ENCODE measurements at places on chromosomes 2 and 18.
A peak's percentile ranks its signal among the peaks of the same experiment; 100 is the strongest.

DNA sequence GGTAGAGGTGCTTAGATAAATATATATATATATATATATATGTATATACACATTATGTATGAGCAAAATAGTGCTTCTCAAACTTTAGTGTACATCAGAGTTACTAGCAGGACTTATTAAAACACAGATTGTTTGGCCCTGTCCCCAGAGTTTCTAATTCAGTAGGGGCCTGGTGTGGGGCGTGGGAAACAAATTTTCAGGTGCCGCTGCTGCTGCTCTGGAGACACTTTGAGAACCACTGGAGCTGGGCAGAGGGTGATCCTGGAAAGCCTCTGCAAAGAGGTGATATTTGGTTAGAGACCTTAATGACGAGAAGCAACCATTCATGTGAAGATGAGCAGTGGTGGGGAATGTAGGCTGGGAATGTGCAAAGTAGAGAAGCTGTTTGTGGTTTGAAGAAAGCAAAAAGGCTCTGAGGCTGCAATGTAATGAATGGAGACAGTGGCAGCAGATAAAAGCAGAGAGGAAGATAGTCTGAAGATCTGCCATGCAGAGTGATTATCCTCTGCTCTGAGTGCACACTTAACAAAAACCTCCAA lies 142.9 kb downstream of the PLCL1 start:
- no peak for DNase-seq

DNA sequence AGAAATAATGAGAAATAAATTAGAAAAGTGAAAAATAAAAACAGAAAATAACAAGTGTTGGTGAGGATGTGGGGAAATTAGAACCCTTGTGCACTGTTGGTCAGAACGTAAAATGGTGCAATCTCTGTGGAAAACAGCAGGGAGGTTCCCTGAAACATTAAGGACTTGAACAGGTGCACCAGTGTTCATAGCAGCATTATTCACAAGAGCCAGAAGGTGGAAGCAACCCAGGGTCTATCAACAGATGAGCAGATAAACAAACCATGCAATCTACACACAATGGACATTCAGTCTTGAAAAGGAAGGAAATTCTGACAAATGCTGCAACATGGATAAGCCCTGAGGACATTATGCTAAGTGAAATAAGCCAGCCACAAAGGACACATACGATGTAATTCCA lies 58.2 kb upstream of the TFCP2L1 start:
- DNase-seq: no peak

DNA sequence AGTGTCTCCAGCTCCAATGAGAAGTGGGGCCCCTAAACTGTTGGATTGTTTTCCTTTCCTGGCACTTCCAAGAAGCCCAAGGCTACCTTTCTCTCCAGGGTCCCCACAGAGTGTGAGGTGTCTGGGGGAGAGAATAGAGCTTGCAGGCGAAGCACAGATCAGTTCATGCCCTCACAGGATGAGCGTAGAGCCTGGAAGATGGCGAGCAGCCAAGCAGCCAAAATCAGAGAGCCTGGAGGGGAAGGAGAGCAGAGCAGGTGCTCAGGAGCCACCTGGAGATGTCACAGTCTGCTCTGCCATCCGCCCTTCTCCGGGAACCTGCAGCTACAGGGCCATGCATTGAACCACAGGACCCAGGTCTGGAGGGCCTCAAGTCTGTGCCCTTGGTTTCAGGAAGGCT lies 54.7 kb upstream of the TCF7L1 start:
- DNase-seq: no peak

DNA sequence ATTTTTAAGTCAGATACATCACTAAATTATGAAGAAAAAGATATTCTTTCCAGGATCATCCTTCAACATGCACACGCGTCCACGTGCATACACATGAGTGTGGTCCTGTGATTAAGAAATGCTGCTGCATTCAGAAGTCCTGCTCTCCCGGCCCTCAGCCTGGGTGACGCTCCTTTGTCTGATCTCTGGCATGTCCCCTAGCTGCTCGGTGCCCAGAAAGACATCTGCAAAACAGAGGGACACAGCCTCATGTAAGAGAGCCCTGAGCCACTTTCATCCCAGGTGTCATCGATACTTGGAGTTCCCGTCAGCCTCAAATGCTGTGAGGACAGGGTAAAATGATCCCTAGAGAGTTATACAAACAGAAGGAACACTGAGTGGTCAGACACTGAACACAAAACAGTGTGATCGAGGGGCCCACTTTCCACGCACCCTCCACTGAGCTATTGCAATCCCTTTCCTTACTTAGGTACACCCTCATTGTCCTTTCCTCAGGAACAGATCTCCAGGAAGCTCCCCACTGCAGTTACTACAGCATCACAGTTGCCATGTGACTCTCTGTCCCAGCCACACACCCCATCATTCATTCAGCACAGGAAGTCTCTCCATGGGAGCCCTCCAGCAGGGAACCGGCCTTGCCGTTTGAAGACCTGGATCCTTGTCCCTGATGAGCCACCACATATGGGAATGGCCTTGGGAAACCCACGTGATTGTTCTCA lies 32.1 kb downstream of the CRACDL start:
- peak; percentile 60 for DNase-seq

GRCh38 chr18:2338601-2339000 lies 232.7 kb downstream of the METTL4 start:
- DNase-seq: no peak

DNA sequence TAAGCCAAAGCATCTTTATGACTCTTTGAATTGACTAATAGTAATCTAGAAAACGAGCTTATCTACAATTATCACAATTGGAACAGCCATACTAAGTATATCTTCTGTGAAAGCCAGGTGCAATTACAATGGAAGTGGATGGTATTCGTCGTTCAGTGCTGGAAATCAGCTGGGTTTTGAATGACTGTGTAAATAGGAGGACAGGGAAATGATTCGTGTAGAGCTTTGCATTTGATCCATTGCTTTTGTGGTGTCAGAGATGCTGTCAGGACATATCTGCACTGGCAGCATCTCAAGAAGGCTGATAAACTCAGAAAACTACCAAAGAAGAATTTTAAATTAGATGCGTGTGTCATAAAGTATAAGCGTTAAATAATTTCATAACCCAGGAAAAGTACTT lies 187.1 kb downstream of the ZNF407 start:
- no peak for DNase-seq

DNA sequence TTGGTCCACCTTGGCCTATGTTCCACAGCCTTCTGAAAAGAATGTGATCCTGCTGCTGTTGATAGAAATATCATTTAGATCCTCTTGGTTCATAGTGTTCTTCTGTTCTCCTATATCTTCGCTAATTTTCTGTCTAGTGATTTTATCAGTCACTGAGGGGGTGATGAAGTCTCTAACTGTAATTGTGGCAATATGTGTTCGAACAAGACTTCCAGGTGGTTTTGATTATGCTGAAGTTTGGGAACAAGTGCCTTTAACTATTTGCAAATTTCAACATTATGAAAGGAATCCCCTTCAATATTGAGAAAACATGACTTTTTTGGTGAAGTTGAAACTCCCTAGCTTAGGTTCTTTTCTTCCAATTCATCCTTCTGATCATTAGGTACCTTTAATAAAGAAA lies 140.4 kb downstream of the MTX2 start:
- DNase-seq: no peak

DNA sequence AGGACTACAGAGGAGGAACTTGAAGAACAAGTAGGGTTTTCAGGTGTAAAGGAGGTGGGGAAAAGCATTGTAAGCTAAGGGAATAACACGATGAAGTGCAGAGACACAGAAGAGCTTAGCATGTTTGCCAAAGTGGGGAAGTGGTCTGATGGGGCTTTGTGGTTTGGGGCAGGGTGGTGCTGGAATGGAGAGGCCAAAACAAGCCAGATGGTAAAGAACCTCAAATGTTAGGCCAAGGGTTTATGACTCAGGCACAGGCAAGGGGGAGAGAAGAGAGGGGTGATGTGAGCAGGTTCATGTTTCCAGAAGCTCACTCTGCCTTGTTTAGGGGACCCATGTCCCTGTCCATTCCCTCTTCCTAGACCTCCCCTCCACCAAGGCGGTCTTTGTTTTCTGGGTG lies 104.5 kb upstream of the YWHAQ start:
- no peak for DNase-seq

DNA sequence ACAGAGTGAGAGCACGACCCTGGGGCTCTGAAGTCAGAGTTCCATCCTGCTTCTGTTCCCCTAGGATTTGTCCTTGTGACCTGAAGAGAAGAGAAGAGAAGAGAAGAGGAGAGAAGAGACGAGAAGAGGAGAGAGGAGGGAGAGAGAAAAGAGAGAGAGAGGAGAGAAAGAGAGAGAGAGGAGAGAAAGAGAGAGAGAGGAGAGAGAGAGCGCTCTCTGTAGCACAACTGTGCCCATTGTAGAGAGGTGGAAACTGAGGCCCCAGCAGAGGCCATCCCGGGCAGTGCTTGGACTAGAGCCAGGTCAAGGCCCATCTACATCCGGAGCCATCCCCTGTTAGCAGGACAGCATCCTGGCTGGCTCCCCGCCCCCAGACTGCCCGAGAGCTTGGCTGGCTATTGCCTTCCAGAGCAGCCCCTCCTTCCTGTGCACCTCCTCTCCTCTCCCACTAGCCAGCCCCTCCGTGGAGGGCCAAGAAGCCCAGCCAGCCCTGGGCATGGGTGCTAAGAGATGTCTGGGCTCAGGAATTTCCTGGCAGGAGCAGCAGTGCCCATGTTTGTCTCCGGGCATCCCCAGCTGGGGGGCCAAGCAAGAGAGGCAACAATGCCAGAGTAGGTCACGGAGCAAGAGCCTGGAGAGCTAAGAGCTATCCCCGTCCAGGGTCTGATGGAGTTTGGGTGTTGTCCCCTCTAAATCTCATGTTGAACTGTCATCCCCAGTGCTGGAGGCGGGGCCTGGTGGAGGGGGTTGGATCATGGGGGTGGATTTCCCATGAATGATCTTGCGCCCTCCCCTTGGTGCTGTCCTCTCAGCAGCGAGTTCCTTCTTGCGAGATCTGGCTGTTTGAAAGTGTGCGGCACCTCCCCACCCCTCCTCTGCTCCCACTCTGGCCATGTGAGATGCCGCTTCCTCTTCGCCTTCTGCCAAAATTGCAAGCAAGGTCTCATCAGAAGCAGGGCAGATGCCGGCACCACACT lies 18.2 kb upstream of the GPR55 start:
- no peak for DNase-seq

DNA sequence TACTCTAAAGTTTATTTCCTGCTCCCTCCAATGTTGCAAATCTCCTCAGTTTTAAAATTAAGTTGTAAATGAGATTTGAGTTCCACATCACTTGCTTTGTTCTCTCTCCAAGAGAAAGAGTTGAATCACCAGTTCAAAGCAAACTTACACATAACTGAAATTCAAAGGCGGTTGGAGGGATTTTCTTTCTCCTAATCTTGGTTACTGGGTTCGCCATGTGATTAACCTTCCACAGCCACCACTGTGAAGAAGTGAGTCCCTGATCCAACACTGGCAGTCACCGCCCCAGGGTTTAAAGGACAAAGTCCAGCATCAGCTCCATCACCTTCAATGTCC lies 247.1 kb downstream of the MYCN start:
- no peak for DNase-seq

DNA sequence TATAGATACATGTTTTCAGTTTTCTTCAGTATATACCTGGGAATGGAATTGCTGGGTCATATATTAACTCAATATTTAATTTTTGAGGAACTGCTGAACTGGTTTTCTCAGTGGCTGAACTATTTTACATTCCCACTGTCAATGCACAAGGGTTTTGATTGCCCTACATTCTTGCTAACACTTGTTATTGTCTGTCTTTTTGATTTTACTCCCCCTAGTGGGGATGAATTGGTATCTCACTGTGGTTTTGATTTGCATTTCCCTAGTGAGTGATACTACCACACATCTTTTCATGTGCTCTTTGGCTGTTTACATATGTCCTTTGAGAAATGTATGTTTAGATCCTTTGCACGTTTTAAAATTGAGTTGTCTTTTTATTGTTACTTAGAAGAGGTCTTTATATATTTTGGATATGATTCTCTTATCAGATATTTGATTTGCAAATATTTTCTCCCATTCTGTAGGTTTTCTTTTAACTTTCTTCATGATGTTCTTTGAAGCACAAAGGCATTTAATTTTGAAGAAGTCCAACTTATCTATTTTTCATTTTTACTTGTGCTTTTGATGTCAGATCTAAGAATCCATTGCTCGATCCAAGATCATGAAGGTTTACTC lies 36.2 kb downstream of the ASB1 start:
- no peak for DNase-seq

GRCh38 chr18:11516751-11517503 lies 92.5 kb upstream of the SLC35G4 start:
- DNase-seq: no peak

- peak; percentile 78 for DNase-seq
Observed at GRCh38 chr2:42342061-42342794, 18.8 kb downstream of the COX7A2L start.

DNA sequence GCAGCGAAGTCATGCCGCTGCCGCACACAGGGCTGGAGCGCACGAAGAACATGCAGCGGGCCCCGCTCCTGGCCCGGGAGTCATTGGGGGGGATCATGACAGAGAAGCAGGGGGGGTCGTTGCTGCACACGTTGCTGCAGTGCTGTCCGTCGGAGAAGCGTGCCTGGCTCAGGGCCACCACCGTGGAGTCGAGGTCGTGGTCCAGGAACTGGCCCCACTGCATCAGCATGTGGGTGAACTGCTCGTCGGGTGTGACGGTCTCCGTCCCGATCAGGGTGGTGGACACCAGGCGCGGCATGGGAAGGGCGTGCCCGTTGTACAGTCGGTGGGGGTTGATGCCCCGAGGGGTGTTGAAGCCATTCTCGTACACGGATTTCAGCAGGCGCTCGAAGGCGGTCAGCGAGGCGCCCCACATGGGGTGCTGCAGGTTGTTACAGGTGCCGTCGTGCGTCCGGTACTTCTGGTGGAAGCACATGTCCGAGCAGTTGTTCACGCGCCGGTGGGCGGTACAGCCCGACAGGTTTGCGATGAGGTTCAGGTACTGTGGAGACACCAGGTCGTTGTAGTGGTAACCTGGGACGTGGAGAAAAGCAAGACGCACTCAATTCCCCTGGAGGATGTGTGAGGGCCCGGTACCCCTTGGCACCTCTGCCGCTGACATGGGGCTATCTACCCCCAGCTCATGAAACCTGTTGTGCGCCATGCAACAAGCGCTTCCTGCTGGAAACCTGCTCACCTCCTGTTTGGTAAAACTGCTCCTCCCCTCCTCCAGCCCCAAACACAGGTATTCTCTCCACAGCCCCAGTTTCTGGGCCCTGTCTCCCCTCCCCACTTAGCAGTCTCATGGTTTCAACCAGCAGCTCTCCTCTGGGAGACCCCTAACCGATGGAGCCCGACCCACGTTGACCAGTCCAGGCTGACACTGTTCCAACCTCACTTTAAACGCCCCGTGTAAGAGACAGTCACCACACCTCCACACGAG lies 94.9 kb downstream of the PXDN start:
- no peak for DNase-seq

GRCh38 chr2:37630776-37631175 lies 40.7 kb downstream of the CDC42EP3 start:
- DNase-seq: no peak

DNA sequence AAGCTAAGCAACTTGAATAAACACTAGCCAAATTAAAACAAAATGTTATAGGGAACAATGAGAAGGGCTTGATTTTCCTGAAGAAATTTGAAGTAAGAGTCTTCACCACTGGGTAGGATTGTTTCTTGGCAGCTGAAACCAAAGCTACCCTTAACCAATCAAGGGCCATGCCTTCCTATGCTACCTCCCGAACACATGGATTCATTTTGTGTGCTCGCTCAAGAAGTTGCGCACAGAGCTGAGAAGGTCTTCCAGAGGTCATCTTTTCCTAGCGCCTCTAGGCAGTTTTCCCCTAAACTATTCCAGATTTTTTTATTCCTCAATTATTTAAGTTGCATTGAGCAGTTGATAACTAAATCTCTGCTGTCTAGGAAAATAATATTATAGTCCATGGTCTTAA lies 264.6 kb downstream of the RBM43 start:
- no peak for DNase-seq

GRCh38 chr2:29910465-29910864 lies 10.9 kb downstream of the ALK start:
- no peak for DNase-seq

GRCh38 chr2:133247631-133248030 lies 320.6 kb downstream of the NCKAP5 start:
- no peak for DNase-seq
